NCI-H187 (cell line): ENCODE measurements at places on chromosomes 12 and 14.

GRCh38 chr12:104662908-104663307, 206.2 kb downstream of the CHST11 start:
- no peak for DNase-seq

GRCh38 chr12:74665690-74666089, 128.1 kb downstream of the ATXN7L3B start:
- DNase-seq: no peak

DNA sequence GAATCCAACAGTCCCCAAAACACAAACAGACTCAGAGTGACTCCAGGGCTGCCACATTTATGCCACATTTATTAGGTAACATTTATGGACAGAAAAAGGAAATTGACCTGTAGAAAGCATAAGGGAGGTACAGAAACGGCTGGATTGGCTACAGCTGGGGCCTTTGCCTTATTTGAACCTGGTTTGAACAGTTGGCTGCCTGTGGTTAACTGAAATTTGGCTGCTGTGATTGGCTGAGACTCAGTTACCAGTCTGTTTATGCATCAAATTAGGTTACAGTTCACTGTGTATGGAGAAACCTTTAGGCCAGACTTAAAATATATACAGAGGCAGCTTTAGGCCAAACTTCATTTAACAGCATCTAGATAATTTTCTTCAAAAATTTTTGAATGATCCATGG, 27.8 kb upstream of the PCNX1 start:
- DNase-seq: no peak

GRCh38 chr14:77208291-77208978, 26.8 kb downstream of the TMEM63C start:
- no peak for DNase-seq

- no peak for DNase-seq
These were observed 65.3 kb downstream of the VCPKMT start for GRCh38 chr14:50051106-50051505.

DNA sequence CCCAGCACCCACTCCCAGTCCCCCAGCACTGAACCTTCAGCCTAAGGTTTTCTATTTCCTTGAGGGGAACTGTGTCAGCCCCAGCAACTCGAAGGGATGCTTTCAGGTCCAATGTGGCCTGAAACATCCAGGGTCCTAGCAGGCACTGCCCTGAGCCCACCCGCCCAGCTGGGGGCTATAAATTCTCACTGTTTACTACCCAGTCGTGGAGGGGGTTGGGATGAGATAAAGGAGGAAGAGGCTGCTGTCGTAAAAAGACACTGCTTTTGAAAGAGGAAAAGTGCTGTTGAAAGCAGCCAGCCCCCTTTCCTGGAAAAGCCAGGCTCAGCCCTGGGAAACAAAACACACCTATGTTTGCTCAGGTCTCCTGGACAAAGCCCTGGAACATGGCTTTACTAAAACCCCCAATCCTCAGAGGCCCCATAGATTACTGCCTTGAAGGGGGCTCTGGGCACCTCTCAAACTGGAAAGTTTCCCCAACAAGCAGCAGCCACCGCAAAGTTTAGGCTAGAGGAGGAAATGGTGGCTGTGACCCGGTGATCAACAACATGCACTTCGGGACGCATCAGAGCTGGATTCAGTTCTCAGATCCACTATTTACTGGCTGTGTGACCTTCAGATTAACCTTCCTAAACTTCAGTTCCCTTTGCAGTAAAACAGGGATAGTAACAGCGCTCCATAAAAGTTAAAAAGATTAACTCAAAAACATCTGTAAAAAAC, 51.0 kb downstream of the ACTN1 start:
- DNase-seq: no peak

- peak; percentile 70 for DNase-seq
These were observed 512.4 kb upstream of the TMPO start for GRCh38 chr12:98002887-98003493.

- DNase-seq: no peak
These were observed 565.8 kb upstream of the TBX3 start for GRCh38 chr12:115249671-115250278.

DNA sequence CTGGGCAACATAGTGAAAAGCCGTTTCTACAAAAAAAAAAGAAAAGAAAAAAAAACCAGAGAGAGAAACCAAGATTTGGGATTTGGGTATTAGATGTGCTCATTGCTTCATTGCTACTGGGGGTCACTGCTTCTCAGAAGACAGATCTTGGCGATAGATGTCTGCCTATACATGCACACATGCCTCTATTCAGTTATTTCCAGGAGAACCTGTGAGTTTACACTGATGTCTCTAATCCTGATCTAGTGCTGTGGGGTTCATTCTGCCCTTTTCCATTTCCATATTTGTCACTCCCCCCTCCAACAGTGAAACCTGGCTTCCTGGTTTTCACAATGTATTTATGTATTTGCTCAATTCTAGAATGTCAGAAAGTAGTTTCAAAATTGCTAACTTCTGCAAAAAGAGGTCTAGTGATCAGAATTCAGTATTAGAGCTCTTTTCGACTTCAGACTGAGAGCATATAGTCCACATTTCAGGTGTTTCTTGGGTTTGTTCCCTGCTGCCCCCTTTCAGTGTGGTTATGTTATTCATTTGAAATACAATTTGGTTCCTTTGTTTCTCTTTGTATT, 111.0 kb downstream of the SLC25A47 start:
- DNase-seq: no peak

DNA sequence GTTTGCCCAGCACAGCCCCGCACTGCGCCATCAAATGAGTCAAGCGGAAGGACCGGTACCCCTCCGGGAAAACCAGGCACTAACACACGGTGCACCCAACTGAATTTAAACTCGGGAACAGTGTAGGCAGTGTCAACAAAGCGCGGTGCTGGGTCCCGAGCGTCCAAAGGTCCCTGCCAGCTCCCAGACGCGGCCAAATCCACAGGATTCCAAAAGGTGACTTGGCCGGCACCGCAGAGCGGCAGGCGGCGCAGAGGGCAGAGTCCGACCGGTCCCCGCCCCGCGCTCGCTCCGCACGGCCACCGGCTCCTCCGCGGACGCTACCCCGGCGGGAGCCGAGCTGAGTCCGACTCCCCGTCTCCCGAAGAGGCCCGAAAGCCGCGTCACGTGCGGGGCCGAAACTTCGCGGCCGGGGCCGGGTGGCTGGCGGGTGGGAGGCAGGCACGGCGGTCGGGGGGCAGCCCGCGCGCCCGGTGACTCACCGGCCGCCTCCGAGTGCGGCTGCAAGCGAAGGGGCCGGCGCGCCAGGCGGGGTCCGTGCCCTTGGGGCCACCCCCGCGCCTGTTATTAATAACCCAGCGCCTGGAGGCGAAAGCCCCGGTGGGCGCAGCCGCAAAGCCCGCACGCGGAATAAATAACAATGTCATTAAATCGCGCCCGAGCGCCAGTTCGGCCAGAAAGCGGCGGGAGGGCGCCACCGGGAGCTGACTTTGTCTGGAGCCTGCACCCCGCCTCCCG, 863 bp downstream of the DENND5B start:
- no peak for DNase-seq

DNA sequence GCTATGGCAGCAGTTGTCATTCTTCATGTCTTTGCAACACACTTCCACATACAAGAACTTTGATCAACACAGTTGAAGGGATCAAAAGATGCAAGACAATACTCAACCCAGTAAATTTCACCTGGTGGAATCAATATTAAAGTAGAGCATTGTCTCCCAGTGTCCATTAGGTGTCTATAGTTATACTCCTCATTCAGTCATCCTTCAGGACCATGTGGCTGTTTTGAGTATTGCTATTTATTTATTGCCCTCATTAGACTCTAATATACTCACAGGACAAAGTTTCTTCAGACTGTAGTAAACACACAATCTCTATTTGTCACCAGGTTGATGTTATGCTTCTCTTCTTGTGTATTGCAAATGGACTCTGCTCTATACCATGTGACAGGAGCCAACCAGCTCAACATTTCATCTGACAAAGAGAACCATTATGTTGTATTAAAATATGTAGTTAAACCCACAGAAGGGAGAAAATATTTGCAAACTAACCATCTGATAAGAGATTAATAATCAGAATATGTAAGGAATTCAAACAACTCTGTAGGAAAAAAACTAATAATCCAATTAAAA, 146.6 kb downstream of the TGFB3 start:
- DNase-seq: no peak

DNA sequence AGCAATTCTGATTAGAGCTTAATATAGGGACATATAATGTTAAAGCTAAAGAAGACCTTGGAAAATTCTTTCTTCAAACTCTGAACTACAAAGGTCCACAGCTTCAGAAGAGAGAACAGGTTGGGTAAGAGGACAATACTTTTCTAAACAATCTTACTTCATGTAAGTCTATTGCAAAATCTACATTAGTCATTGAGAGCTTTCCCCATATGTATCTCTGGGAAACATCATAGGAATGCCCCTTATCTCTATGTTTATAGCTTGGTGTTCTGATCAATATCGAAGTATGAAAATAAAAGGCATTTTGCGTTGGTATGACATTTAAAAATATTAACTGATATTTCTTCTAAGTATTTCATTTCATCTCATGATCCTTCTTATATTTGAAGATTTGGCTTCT, 962.6 kb downstream of the AACS start:
- no peak for DNase-seq

GRCh38 chr14:31687726-31688125, 126.5 kb downstream of the NUBPL start:
- no peak for DNase-seq

DNA sequence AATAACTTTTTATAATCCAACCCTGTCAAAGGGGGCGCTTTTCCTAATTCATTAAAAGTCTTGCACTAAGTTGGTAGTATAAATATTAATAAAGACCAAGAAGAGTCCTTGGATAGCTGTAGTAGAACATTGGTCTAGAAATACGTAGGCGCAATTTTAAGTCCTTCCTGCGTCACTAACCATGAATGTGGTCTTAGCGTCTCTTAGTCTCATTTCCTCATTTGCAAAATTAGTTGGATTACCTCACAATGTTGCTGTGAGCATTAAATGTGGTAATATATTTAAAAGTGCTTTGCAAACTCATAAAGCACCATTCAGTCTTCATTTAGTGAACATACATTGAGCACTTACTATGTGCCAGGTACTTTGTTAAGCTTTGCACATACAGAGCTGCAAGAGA, 149.7 kb downstream of the AEBP2 start:
- DNase-seq: no peak

GRCh38 chr14:55762595-55763232, 182.7 kb downstream of the KTN1 start:
- DNase-seq: no peak

- DNase-seq: no peak
These were observed 11.1 kb upstream of the KRT7 start for GRCh38 chr12:52221912-52222457.

DNA sequence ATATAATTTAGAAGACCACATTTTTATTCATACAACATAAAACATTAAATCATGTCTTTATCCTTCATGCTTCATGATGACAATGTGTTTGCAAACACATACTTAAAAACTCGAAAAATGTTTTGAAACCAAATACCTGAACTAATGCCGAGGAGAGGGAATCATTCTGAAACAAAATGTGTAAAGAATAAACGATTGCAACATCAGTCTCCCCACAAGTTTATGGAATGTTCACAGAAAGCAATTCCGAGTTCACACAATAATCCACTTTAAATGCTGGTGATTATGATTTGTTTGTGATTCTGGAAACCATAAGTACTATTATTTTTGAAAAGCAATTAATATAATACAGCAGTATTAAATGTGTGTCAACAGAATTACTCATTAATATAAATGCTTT, 84.5 kb upstream of the PDZRN4 start:
- no peak for DNase-seq

DNA sequence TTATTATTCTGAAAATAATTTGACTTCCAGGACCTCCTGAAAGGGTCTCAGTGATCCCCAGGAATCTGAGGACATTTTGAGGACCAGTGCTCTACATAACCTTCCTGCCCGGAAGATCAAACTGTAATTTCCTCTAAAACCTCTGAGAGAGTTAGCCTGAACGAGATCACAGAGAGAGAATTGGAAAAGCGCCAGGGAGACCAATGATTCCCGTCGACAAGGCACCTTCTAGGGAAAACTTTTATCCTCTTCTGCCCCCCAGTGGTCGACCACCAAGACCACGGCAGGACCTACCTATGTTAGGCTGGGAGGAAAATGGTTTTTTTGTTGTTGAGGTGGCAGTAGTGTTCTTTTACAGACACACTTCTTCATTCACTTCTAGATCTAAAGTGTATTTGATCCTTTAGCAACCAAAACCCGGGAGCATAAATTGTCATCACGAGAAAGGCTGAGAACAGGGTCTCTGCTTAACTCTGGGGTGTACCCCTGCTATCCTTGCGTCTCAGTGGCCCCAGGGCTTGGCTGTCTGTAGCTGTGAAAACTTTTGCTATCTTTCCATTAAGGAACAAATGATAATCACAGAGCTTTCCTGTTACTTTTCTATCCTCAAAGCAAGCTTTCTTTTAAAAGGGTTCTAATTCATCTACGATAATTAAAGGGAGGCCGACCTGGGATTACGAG, 62.9 kb upstream of the NID2 start:
- peak; percentile 31 for DNase-seq

DNA sequence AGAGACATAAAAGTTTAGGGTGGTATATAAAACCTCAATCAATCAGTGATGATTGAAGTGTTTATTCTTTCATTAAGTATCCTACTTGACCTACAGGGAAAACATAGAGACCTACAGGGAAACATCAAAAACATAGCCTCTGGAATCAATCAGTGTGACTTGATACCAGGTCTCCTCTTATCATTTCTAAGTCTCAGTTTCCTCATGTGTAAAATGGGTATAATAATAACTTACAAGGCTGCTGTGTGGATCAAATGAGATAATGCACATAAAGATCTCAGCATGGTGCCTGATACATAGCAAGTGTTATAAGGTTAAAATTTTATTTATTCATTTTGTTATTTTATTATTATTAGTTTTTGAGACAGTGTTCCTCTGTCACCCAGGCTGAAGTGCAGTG, 22.2 kb upstream of the GNPTAB start:
- DNase-seq: no peak

DNA sequence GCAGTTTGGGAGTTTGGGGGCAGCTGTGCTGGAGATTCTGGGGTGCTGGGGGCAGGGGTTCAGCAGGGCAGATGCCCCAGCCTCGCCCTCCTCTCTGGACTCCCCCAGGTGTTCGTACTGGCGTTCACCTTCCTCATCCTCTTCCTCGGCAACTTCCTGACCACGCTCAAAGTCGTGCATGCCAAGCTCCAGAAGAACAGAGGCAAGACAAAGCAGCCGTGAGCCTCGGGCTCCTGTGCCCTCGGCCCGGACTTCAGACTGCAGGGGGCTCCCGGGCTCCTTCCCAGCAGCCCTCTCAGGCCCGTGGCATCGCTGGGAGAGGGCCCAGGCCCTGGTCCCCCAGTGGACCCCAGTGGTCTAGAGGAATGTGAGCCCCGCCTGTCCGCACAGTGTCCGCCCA, 18.0 kb downstream of the RHOF start:
- DNase-seq: no peak
